ENCODE measurements at places on chromosomes 2 and 18. TPM values are rescaled to one million over a fixed set of nuclear protein-coding genes. Genes with fewer than 3 reads are reported as not detected.

DTNA gene
- 189 TPM for total RNA-seq

TYMS gene
- 1.1 TPM for total RNA-seq

NETO1 gene
- 0.13 TPM for total RNA-seq

ANKRD62 gene
- 0.06 TPM for total RNA-seq

CYP26B1 gene
- 2.4 TPM for total RNA-seq

GREB1 gene
- total RNA-seq: 8.0 TPM

FTCDNL1 gene
- 2.5 TPM for total RNA-seq
